ENCODE measurements at places on chromosomes 5 and 9. TPM values are rescaled to one million over a fixed set of nuclear protein-coding genes. Genes with fewer than 3 reads are reported as not detected.

DNA sequence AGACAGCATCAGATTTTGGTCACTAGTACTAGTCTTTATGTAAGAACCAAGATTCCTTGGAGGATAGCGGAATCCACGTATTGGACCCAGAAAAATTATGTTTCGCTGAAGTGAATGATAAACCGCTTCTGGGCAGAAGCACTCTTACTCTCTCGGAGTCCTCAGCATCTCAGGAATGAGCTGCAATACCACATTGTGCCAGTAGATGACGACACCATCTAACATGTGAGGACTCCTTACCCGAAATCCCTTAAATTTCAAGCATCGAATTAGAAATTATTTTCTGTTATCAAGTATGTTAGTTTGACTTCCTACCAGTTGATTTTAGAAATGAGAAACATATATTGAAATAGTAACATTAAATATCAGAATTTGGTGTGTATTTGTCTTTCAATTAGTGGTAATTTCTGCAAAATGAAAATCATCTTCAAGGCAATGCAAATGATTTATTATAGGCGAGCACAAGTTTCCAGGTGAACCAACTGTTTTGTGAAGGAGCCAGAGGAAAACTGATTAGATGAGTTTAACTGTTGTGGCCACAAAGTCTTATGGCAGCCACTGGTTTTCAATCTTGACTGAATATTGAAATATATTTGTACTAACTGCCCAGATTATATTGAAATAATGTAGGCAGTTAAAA is 66.0 kb upstream of the CAMK4 start:
- peak; percentile 73 for DNase-seq
- H3K27ac ChIP-seq = no peak overlapping the region
- no peak overlapping the region for H3K4me3 ChIP-seq
- H3K4me1 ChIP-seq = no peaks in the 10 kb centered on the region
- no peaks in the 10 kb centered on the region for H3K36me3 ChIP-seq

DNA sequence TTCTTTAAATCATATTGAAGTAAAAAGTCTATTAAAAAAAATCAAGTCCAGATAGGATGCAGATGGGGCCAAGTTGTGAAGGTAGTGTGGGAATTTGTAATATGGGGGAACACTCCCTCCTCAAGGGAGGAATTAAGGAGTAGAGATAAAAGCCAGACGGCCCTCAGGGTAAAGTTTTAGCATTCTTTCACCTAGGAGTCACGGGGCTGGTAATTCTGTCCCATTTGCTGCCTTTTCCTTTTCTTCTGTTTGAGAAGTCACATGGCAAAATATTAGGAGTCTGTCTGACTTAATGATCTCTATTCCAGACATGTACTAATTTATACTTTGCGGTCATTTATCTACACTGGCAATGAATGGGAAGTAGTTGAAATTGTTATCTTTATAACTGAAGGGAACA is 61.9 kb downstream of the SNX24 start:
- peak overlapping the region; percentile 53 for H3K27ac ChIP-seq
- peak overlapping the region; percentile 16 for H3K4me3 ChIP-seq
- no peaks in the 10 kb centered on the region for H3K27me3 ChIP-seq
- H3K36me3 ChIP-seq = no peaks in the 10 kb centered on the region
- DNase-seq = peak; percentile 68

GRCh38 chr9:21030389-21031035 is 928 bp downstream of the HACD4 start:
- DNase-seq = peak; percentile 72
- H3K36me3 ChIP-seq = no peaks in the 10 kb centered on the region
- H3K4me1 ChIP-seq = peaks cover 37% of the 10 kb centered on the region

GRCh38 chr9:107176436-107177151 is 106.5 kb upstream of the RAD23B start:
- no peaks in the 10 kb centered on the region for H3K27me3 ChIP-seq
- peak; percentile 84 for DNase-seq
- peak overlapping the region; percentile 45 for H3K27ac ChIP-seq
- H3K4me1 ChIP-seq = peaks cover 40% of the 10 kb centered on the region
- no peak overlapping the region for H3K4me3 ChIP-seq

DNA sequence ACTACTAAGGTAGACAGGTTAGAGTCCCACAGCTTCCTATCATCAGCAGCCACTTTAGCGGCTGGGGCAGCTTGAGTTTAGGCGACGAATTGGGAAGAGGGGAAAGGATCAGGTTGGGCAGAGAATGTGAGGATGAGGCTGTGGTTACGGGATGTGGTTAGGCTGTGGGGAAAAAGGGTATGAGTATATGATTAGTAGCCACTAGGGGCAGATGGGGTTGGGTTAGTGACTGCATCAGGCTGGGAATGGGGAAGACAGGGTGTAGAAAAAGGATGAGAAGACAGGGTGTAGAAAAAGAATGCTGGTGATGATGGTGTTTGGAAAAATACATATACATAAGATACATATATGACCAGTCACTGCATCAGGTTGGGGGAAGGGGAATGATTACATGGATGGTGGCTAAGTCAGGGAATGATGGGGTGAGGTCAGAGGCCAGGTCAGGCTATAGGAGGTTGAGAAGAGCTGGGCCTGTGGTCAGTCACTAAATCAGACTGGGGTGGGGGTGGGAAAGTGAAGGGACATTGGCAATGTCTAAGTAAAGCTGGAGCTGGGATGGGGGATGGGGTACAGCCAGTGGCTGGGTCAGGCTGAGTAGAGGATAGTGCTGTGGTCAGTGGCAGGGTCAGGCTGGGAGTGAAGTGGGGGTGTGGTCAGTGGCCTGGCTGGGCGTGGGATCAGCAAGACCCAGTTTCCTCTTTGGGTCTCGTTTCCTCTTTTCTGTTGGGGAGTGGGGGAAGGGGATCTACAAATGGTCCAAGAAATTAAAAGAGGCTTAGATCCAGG is 2.1 kb downstream of the TLN1 start:
- peak overlapping the region; percentile 89 for H3K27ac ChIP-seq
- peaks cover 13% of the 10 kb centered on the region for H3K36me3 ChIP-seq
- peaks cover 51% of the 10 kb centered on the region for H3K4me1 ChIP-seq

GRCh38 chr5:23257656-23258055 is 249.8 kb upstream of the PRDM9 start:
- no peaks in the 10 kb centered on the region for H3K36me3 ChIP-seq
- H3K4me1 ChIP-seq = no peaks in the 10 kb centered on the region
- H3K27me3 ChIP-seq = no peaks in the 10 kb centered on the region
- no peak for DNase-seq

FRRS1L gene
- total RNA-seq = not detected

- peak overlapping the region; percentile 95 for H3K27ac ChIP-seq
- H3K4me1 ChIP-seq = peaks cover 41% of the 10 kb centered on the region
- H3K27me3 ChIP-seq = no peaks in the 10 kb centered on the region
These were observed 61.0 kb upstream of the BASP1 start for GRCh38 chr5:17156463-17156862.

- H3K27ac ChIP-seq = peak overlapping the region; percentile 95
- peak; percentile 92 for DNase-seq
- H3K4me3 ChIP-seq = peak overlapping the region; percentile 14
- H3K36me3 ChIP-seq = no peaks in the 10 kb centered on the region
- H3K4me1 ChIP-seq = peaks cover 22% of the 10 kb centered on the region
These were observed 3.0 kb upstream of the UBE2R2 start for GRCh38 chr9:33813712-33814641.

- H3K36me3 ChIP-seq = no peaks in the 10 kb centered on the region
- no peak overlapping the region for H3K27ac ChIP-seq
- H3K27me3 ChIP-seq = peaks cover 10% of the 10 kb centered on the region
- peak; percentile 65 for DNase-seq
These were observed 23.3 kb downstream of the CFAP90 start for GRCh38 chr5:7827610-7828009.

- H3K4me3 ChIP-seq = no peak overlapping the region
- no peaks in the 10 kb centered on the region for H3K36me3 ChIP-seq
- no peak overlapping the region for H3K27ac ChIP-seq
These were observed 87.1 kb downstream of the DIRAS2 start for GRCh38 chr9:90555351-90556057.

DNA sequence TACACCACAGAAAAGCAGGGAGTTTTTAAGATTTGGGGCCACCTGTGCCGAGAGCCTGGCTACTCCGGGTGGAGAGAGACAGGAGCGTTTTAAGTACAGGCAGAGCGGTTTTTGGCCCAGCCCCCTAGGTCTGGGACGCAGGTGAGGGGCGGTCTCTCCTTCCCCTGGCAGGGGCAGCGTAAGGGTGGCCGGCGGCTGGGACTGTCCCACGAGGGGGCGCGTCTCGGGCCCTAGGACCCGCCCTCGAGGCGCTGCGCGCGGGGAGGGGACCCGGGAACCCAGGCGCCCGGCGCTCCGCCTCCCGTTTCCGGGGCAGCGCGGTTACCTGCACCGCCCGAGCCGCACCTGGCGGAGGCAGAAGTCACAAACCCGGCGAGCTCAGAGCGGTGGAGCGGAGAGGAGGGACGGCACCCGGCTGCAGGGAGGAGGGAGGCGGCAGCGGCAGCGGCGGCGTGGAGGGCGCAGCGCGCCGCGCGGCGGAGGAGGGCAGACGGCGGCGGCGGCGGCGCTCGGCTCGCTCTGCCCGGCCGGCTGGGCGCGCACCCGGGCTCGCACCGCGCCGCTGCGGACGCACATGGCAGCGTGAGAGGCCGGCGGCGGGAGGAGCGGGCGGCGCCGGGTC is at the start of gene WWC1:
TSS of gene WWC1 (plus strand) at position 304 of the 622 bp plus-strand sequence. CDS start 508 bp downstream, outside the sequence.
- DNase-seq = peak; percentile 77
- no peaks in the 10 kb centered on the region for H3K4me1 ChIP-seq
- peak within 1 kb of the TSS; percentile 74 for H3K4me3 ChIP-seq

DNA sequence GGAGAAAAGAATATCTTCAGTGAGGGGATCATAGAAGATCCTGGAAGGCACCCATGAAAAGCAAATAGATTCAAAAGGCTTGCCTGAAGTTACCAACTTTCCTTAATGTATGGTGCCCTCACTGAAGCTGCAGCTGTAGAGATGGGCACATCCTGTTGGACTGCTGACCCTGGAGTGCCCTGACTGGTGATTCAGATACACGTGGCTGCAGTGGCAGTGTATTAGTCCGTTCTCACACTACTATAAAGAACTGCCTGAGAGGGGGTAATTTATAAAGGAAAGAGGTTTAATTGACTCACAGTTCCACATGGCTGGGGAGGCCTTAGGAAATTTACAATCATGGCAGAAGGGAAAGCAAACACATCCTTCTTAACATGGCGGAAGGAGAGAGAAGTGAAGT is 80.3 kb downstream of the OSMR start:
- peak; percentile 77 for DNase-seq
- peaks cover 47% of the 10 kb centered on the region for H3K36me3 ChIP-seq
- H3K4me3 ChIP-seq = no peak overlapping the region
- H3K4me1 ChIP-seq = peaks cover 32% of the 10 kb centered on the region

DNA sequence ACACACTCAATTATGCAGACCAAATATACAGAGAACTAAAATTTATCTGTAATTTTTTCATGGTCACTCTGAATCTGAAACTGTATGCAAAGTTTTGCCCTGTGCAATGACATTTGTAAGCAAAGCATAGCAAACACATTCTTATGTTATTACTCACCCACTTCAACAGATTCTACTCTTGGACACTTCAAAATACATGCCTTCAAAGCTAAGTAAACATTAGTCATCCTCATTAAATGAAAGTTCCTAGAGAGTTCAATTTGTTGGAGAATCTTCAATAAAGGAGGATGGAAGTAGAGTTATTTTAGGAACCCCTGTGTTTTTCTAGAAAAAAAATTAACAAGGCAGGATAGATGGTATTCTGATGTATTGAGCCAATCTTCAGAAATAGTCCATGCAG is 639.7 kb upstream of the C9orf72 start:
- H3K36me3 ChIP-seq = no peaks in the 10 kb centered on the region
- H3K4me3 ChIP-seq = no peak overlapping the region
- no peaks in the 10 kb centered on the region for H3K27me3 ChIP-seq
- peaks cover 9% of the 10 kb centered on the region for H3K4me1 ChIP-seq
- H3K27ac ChIP-seq = no peak overlapping the region

NXNL2 gene
- 3.1 TPM for total RNA-seq

GRCh38 chr5:86536396-86536795 is 81.3 kb upstream of the COX7C start:
- H3K4me3 ChIP-seq = no peak overlapping the region
- no peaks in the 10 kb centered on the region for H3K4me1 ChIP-seq
- no peak for DNase-seq
- H3K36me3 ChIP-seq = no peaks in the 10 kb centered on the region

CDKN2B-AS1 gene
- total RNA-seq = 4.1 TPM

DNA sequence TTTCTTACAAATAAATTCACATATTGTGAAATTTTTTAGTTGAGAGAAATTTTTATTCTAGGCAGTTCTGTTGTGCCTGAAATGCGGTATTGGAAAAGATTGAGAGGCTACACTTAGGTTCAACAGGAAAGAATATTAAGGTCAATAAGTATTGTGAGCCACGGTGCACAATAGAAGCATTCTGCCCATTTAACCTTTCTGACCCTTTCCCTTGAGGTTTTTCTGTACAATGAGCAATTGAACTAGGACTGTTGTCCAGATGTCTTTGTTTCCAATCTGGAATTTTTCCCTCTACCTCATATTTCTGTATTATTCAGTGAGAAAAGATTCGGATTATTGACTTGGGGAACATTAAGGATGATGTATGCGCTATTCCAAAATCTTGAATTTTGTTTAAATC is 205.2 kb downstream of the NR3C1 start:
- H3K27ac ChIP-seq = no peak overlapping the region
- no peak for DNase-seq
- H3K27me3 ChIP-seq = no peaks in the 10 kb centered on the region

DNA sequence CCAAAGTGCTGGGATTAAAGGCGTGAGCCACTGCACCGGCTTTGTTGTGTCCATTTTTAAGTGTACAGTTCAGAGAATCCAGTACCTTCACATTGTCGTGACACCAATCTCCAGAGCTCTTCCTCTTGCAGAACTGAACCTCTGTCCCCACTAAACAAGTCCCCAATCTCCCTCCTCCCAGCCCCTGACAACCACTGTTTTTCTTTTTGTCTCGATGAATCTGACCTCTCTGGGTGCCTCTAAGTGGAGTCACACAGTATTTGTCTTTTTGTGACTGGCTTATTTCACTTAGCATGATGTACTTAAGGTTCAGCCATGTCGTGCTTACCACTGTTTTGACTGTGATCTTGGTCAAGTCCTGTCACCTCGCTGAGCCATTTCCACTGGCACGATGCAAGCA is 1.6 kb downstream of the WDR38 start:
- H3K27me3 ChIP-seq = no peaks in the 10 kb centered on the region
- no peak overlapping the region for H3K4me3 ChIP-seq
- no peak for DNase-seq
- H3K27ac ChIP-seq = no peak overlapping the region

NPR2 gene
- 26.7 TPM for total RNA-seq

ACSL6 gene
- 0.11 TPM for total RNA-seq

DNA sequence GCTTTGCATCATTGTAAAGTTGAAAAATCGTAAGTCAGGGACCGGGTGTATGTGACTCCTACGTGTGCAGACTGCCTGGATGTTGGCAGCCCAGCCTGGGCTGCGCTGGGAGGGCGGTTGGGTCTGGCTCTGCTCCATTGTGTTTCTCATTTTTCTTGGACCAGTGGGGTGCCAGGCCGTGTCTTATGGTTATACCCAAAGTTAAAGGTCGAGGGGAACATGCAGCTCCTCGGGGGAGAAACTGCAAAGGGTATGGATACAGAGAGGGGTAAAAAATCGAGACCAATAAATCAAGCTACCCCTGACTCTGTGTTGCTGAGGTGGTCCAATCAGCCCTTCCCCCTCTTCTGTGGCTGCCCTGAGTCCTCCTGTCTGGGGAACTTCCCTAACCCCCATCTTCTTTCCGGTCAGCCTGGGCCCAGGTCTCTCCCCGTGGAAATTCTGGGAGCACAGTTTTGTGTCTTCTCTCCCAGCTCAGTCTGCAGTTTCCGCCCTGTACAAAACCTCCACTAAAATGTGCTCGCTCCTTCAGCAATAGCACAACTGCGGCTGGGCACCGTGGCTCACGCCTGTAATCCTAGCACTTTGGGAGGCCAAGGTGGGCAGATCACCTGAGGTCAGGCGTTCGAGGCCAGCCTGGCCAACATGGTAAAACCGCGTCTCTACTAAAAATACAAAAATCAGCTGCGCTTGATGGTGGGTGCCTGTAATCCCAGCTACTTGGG is 34.1 kb upstream of the UNC5A start:
- H3K36me3 ChIP-seq = no peaks in the 10 kb centered on the region
- no peak overlapping the region for H3K4me3 ChIP-seq
- peaks cover 30% of the 10 kb centered on the region for H3K27me3 ChIP-seq
- no peak for DNase-seq
- no peak overlapping the region for H3K27ac ChIP-seq

Data from GM23248 (cell line).